ENCODE measurements at places on chromosomes 1 and 21.

GRCh38 chr1:182841368-182841988 is 2.3 kb downstream of the DHX9 start:
- no peak for DNase-seq

DNA sequence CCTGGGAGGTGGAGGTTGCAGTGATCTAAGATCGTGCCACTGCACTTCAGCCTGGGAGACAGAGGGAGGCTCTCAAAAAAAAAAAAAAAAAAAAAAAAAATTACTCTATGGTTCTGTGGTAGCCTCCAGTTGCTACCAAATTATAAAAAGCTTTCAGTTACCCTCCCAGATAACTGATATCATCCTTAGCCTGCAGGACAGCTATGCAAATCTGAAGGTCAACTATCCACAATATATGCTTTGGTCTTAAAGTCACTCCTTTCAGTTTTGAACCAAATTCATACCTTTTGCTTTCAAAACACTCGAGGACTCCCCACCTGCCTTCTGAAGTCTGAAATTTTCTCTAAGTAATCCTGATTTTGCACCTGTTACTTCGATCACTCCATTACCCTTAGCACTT is 3.1 kb downstream of the MIXL1 start:
- no peak for DNase-seq

GRCh38 chr1:162168261-162168660 is 98.8 kb downstream of the NOS1AP start:
- no peak for DNase-seq

DNA sequence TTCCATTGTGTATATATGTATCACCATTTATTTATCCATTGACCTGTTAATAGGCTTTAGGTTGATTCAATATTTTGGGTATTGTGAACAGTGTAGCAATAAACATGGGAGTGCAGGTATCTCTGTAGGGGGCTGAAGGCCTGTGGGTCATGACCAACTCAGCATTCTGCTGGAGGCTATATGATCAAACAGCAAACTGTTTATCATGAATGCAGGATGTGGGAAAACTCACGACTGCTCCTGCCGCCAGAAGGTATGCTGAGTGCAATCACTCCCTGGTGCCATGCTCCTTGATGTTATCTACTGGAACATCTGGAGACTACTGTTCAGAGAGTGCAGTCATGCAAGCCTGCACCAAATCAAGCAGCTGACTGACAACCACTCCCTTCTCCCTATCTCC is 275.2 kb downstream of the COL11A1 start:
- no peak for DNase-seq

- no peak for DNase-seq
Measured at GRCh38 chr1:217032715-217033367, 309.6 kb upstream of the ESRRG start.

DNA sequence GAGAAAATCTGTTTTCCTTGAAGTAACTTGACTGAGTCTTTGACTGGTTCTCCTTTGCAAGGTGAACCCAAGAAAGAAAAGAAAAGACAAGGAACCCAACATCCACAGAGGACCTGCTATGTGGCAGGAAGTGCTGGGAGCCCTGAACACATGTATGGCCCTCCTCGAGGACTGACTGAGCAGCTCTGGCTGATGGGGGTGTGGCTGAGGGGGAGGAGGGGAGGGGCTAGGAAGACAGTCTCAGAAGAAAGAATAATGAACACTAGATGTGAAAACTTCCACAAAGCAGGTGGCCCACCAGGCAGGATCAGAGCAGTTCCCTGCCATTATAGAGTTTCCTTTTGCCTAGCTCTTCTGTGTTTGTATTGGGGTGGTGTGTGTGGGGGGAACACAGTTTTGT is 26.1 kb downstream of the NENF start:
- no peak for DNase-seq

GRCh38 chr1:79633456-79633855 is 626.9 kb upstream of the ADGRL4 start:
- no peak for DNase-seq

- no peak for DNase-seq
Measured at GRCh38 chr1:215104283-215104682, 21.7 kb downstream of the KCNK2 start.

- no peak for DNase-seq
Measured at GRCh38 chr1:185568155-185569123, 165.8 kb upstream of the HMCN1 start.

- no peak for DNase-seq
Measured at GRCh38 chr1:229636042-229636441, 10.0 kb downstream of the URB2 start.

GRCh38 chr1:221118176-221118937 is 239.1 kb downstream of the HLX start:
- no peak for DNase-seq

- no peak for DNase-seq
Measured at GRCh38 chr1:206788487-206789050, 16.3 kb upstream of the IL10 start.

All from NK-92 treated with Interleukin-12 subunit alpha and Interleukin-12 subunit beta, amount 100 ng/mL, for 24 hours (cell line).